ENCODE measurements at places on chromosomes 6 and 20.

DNA sequence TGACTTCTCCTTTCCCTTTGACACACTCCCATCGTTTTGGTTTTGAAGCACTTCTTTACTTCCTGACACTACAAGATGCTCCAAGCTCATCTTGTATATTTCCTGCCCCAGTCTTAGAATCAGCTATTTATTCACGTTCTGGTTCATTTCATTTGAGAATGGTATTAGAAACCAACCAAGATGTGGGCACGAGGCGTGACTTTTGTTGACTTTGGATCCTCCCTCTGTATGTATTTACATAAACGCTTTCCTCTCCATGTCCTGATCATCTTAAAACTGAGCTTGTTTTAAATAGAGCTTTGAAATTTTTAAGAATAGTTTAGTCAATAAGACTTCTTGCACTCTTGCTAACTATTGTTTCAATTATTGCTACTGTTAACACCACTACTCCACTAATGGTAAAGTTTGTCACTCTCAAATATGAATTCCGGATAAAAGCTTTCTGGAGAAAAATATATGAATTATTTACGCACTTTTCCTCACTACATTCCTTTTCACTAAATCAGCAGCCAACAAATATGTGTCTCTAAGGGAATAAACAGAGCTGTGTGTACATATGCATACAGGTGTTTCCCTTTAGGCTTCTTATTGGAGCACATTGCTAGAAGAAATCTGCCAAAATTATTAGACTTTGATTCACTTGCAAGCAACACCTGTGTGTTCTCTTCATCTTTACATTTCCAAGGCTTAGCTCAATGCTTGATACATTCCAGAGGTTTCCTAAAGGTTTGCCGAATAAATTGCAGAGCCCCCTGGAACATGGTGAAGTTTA is 77.3 kb upstream of the TMEM244 start:
- no peak for DNase-seq

- DNase-seq = no peak
Measured at GRCh38 chr6:77430504-77430903, 32.8 kb downstream of the HTR1B start.

DNA sequence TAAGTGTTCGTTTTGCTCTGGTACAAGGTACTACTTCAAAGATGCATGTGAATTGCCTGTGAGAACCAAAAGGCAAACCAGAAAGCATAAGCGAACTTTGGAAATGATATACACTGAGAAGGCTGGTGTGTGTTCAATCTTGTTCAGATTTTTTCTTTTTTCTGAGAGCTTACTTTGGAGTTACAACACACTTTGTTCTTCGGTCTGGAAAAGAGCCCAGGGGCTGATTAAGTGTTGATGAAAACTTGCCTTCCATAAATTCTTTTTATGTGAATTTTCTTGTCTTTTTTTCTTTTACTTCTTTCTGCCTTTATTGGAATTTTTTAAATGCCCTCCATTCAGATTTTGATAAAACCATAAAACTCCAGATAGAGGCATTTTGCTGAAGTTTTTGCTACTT is 395.1 kb upstream of the SASH1 start:
- no peak for DNase-seq

DNA sequence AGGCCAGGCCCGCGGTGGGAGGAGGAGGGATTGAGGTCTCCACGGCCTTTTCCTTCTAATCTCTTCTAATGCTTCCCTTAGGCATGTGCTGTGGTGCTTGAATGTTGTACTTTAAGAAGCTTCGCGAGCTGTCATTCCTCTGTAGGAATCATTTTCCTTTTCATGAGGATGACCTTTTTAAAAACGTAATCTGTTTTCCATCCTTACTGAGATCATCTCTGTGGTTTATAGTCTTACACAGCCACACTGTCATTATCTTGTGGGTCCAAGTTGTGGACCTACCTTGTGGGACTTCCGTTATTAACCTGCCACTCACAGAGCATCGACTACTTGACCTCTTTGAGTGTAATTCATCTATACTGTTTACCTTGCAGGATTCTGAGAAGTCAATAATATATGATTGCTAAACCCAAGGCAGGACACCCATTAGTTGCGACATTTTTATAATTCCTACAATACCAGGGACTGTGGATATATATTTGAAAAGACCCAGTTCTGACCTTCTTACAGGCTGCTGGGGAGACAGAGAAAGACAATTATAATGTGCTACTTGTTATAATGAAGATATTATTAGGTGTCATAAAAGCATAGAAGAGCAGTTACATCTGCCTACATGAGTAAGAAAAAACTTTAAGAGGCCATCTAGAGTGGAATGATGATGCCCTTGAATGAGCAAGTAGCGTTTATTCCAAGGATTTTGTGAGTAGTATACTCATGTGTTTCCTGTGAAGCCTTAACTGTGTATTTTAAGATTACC is 842 bp downstream of the SLC25A27 start:
- DNase-seq = no peak

All from cardiac septum (tissue), 1 donor.